ENCODE measurements at places on chromosomes 6 and 20.

DNA sequence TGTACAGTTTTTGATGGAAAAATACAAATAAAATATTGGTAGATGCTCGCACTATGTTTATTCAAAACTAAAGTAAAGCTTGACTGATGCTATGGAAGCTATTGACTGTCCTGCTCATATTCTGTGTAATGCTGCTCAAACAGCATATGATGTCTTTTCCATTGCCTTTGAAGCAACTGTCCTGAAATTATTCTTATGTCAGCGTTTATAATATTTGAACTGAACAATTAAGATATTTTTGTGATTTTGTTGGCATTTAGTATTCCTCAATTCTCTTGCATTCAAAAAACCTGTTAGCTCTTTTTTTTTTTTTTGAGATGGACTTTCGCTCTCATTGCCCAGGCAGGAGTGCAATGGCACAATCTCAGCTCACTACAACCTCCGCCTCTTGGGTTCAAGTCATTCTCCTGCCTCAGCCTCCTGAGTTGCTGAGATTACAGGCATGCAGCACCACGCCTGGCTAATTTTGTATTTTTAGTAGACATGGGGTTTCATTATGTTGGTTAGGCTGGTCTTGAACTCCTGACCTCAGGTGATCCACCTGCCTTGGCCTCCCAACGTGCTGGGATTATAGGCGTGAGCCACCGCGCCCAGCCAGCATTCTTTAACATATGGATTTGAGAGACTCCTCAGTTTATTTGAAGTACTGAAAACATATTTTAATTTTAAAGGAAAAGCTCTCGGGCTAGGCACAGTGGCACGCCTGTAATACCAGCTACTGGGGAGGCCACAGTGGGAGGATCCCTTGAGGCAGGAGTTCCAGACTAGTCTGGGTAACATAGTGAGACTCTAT is 5.3 kb upstream of the DNAAF9 start:
- DNase-seq, result no peak

GRCh38 chr6:109323241-109323640 is 59.0 kb downstream of the CD164 start:
- no peak for DNase-seq

- no peak for DNase-seq
Measured at GRCh38 chr6:55758156-55758937, 117.0 kb downstream of the BMP5 start.

- DNase-seq, result no peak
Measured at GRCh38 chr6:36774331-36774730, 64.9 kb downstream of the CPNE5 start.

DNA sequence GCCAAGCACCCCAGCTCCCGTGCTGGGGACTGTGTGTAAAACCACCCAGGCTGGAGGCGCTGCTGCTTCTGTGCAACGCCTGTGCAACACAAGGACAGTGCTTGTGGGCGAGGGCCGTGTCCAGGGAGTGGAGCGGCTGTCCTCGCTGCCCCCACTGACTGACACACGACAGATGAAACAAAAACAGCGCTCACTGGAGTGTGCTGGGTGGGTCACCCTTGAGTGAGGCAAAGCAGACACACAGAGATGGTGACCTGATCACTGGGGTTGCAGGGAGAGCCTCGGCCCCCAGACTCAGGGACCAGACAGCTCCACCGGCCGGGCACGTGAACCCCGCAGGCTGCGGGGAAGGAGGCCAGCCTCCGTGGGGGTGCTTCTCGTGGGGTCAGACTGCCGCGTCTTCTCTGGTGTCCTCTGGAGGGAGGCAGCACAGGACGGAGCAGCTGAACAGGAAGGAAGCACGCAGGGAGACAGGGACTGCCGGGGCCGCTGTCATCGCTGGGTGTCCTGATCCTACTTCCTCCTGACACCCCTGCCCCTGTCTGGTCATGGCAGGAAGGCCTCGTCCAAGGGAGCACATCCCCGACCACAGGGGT is 75.9 kb upstream of the CST7 start:
- no peak for DNase-seq
